Kidney glomerular epithelial cell (primary cell): ENCODE measurements at places on chromosomes 1 and 21.

DNA sequence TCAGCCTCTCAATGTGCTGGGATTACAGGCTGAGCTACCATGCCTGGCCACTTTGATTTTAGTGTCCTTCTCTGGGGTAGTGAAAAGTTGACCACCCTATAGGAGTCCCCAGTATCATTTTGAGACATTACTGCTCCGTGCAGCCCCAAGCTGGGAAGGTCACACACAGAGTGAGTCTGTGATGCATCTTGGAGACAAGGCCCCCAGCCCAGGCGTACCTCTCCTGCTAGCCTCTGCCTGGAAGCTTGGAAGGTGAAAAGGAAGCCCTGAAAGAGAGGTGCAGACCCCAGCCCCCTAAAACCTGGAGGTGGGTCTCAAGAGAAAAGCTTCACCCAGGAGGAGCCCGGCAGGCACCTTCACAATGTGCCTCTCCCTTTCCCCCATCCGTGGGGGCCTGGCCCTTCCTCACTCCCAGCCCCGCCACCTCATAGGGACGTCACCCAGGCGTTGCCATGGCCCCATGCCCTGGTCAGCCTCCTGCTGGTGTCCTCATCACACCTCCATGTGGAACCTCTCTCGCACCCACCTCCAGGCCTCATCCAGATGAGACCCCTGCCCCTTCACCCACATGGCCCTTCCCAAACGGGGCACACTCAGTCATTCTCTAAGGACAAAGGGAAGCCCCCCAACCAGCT lies 5.6 kb upstream of the ARF1 start:
- DNase-seq, result no peak

- DNase-seq, result no peak
These were observed 21.0 kb downstream of the CLCA4 start for GRCh38 chr1:86567878-86568277.

DNA sequence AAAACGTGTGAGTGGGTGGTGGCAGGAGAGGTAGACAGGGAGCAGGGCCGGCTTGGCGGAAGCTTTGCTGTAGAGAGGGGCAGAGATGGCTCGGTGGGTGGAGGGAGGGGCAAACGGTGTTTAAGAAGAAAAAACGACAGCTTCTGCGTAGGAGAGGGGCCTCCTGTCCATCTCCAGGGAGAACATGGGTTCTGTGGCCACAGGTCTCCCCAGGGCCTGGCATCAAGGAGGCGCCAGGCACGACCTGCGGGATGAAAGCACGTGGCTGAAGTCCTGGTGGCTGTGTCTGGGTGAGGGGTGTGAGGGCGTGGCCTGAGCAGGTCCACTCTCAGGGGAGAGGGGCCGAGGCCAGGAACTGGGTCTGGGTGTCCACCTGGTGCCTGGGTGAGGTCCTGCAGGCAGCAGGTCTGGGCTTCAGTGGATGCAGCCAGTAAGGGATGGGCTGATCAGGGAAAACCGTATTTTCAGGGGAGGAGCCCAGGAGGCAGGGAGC lies 940 bp upstream of the PRKCZ start:
- peak; percentile 32 for DNase-seq

DNA sequence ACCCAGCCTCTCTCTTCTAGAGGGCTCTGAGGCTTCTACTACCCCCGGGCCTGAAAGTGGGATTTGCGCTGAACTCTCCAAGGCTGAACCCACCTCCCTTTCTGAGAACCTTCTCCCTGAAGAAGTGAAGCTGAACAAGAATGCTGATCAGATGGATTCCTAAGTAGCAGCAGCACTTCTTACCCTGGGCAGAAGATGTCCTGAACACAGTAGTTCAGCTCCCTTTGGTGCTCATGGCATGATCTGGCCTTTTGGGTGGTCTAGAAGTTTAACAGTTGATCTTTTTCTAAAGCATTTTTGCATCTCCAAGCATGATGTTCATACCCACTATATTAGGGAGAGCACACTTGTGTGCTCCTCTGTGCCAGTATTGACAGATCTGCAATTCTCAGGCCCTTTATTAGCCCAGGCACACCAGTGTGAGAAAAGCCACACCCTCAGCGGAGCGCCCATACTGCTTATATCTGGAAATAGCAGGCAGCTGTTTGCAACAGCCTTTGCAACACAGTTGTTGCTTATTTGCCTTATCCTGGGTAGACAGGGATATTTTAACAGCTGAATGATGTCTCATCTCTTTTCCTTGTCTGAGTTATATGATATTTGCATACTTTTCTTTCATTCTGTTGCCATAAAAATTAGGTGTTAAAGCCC lies 34.2 kb downstream of the CNN3 start:
- DNase-seq, result no peak

DNA sequence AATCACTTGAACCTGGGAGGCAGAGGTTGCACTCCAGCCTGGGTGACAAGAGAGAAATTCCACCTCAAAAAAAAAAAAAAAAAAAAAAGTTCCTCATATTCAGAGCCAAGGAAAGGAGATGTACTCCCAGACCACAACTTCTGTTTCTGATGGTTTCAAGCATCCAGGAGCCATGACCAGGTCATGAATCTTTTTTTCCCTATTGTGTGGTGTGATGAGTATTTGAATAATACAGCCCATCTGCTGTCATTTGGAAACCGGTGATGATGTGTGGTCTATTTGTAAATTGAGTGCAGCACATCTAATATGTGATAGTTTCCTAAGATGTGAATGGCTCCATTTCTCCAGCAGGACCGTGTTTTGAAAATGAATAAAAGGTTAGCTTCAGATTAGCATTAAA lies 18.6 kb downstream of the PIK3CD start:
- DNase-seq, result no peak

DNA sequence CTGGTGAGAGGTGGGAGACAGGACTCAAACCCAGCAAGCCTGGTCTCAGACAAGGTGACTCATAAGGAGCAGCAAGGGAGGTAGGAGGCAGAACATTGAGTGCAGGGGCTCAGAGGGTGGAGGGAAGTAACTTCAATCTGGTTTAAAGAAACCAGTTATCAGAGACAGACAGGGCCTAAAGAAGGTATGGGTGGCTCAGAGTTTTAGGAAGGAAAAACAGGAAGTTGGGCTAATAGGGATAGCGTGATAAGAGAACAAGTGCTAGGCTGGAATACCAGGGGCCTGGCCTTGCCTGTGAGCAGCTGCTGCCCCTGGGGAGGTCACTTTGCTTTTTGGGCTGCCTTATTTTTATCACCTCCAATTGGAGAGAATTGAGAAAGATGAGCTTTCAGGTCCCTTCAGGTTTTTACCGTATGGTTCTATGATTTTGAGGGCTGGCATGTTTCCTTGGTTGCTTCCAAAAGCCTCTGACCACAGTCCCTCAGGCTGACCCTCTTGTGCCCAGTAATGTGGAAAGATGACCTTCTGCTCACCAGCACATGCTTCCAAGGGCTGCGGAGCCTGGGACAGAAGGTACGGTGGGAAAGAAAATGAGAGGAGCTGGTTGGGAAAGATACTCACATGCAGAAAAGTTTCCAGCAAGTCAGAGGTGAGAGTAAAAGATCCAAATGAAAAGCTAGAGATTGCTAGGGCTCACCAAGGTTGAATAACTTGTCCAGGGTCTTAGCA lies 77.0 kb downstream of the DDR2 start:
- no peak for DNase-seq

DNA sequence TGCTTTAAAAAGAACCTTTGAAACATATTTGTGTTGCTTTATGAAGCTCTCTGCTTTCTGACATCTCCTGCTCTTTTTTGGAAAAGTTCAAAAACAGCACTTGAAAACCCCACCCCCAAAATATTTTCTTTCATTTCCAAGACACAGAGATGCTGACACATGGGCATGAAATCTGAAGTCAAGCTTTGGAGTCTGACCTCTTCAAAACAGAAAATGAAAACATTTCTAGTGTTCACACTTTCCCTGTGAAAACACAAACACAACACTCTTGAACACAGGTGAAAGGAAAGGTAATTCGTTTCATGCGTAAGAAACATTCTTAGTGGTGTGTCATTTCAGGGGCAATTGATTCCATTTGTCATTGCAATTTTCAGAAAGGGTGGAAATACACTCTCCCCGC lies 10.8 kb downstream of the NGF start:
- no peak for DNase-seq

GRCh38 chr1:204802401-204803175 lies 68.1 kb upstream of the NFASC start:
- no peak for DNase-seq

GRCh38 chr1:240538776-240539430 lies 73.1 kb downstream of the GREM2 start:
- DNase-seq, result no peak

DNA sequence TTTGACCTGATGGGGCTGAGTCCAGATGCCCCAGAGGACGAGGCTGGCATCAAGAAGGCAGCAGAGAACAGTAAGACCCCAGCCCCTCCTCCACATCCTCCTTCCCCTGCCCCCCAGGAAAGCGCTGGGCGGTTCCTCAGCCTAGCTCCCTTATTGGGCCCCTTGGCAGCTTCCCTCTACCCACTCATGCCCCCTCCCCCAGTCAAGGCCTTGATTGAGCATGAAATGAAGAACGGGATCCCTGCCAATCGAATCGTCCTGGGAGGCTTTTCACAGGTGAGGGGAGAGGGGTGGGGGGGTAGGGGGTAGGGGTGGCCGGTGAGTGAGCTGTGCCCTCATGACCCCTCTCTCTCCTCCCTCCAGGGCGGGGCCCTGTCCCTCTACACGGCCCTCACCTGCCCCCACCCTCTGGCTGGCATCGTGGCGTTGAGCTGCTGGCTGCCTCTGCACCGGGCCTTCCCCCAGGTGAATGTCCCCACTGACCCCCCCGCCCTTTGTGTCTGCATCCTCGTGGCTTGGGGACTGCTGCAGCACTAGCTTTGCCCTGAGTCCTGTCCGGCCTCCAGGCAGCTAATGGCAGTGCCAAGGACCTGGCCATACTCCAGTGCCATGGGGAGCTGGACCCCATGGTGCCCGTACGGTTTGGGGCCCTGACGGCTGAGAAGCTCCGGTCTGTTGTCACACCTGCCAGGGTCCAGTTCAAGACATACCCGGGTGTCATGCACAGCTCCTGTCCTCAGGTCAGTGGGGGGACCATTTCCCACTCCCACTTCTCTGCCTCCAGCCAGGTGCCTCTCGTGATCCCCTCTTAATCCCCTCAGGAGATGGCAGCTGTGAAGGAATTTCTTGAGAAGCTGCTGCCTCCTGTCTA lies 3.2 kb downstream of the LYPLA2 start:
- no peak for DNase-seq

DNA sequence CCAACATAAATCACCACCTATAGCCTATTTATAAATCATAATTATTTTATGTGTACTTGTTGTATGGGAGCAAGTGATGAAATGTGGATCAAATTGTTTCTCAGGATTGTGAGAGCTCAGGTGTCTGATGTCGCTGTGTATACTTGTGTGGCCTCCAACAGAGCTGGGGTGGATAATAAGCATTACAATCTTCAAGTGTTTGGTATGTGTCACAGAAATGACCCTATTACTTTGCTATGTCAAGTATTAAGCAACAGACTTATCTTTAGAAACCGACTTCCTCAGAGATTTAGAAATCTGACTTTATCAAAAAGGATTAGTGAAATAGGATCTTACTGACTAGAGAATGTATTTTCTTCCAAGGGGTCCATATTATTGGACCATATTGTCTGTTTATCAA lies 280.9 kb downstream of the TPR start:
- DNase-seq, result peak; percentile 7

DNA sequence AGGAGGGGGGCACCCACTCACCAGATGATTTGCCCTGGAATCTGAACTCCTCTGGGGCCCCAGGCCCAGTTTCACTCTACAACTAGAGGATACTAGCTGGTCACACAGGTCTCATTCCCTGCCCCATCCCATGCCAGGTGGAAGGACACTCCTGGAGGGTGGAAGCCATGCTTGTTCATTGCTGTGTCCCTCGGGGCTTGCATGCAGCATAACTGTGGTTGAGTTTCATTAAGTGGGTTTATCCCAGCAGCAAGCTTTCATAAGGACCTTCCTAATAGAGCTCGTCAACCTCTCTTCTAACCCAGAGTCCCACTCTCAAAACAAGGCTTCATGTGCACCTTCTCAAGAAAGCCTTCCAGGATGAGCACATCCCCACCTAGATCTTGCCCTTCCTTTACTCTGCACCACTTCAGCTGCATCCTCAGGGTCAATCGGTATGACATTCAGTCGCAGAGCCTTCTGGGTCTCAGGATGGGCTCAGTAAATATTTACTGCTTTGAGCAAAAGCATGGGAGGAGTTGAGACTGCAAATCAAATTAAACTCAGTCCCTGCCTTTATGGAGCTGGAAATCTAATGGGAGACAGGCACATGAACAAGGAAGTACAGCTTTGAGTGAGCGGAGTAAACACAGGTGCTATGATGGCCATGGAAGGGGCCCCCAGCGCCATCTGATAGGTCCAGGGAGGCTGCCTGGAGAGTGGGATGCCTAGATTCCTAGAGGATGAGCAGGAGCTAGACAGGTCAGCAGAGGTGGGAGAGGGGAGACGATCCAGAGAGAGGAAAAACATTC lies 32.3 kb downstream of the LAMB3 start:
- no peak for DNase-seq

GRCh38 chr1:43582162-43582566 lies 51.5 kb downstream of the PTPRF start:
- DNase-seq, result peak; percentile 98

- DNase-seq, result no peak
These were observed 670 bp downstream of the ST3GAL3 start for GRCh38 chr1:43708002-43708410.

- no peak for DNase-seq
These were observed 64.3 kb downstream of the FASLG start for GRCh38 chr1:172723251-172723650.

GRCh38 chr1:94236013-94236491 lies 1.3 kb downstream of the ARHGAP29 start:
- no peak for DNase-seq

DNA sequence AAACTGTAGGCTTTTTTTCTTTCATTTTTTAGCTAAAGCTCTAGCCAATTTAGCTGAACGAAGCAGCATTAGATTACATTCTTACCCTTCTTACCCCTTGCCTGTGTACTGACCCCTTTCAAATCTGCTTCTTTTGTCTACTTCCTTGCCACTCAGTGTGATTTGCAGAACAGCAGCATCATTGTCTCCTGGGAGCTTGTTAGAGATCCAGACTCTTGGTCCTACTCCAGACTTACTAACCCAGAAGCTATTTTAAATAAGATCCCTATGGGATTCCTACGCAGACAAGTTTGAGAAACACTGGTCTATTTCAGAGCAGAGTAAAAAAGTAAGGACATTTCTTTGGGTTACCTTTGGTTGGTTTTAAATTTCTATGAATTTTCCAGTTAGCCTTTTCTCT lies 13.8 kb downstream of the LRRC39 start:
- DNase-seq, result no peak

DNA sequence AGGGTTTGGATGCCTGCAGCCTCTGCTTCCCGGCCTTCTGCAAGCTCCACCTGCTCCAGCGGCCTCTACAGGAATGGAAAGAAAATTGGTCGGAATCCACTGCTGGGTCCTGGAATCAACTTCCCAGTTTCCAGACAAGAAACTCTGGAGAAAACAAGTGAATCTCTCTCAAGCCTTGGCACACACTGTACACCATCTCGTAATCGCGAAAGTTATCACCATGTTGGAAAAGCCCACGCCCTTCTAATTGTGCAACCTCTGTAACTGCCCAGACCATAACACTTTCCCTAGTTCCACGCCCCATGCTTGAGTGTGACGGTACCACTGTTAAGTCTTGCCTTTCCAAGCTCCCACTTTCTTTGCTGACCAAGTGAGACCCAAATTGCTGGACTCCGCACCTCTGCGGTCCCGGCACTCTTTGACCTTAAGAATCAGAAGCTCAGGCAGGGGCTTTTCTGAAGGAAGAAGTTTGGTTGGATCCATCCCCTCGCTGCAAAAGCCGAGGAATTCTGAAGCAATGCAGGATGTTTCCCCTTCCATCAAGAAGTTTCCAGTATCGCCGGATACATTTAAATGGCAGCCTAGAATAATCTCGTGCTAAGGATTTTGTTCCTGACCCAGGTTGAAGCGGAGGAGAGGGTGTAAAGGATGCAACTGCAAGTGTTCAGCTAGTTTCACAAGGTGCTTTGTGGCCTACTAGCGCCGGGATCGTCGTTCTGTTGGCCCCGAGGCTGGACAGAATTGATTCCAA lies 6.2 kb downstream of the NR5A2 start:
- DNase-seq, result no peak
